Stimulated activated CD8-positive, alpha-beta memory T cell treated with anti-CD3 and anti-CD28 coated beads, Interleukin-4, amount 100 ng/mL, for 24 hours (primary cell): ENCODE measurements at places on chromosomes 3 and 15.

DNA sequence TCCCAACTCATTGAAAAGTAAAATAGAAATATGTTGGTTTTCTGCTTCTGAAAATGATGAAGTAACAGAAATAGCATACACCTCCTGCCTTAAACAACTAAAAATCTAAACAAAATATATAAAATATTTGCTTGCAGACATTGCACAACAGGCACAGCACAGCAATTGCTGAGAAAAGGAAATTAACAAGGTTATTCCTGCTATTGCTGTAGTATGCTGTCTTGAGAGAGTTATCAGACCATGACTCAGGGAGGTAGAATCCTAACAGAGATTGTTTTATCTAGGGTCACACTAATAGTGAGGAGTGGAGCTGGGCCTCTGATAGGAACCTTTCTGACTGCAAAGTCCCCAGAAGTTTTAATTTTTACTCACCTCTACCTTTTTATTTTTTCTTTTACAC is 72.6 kb downstream of the ZBTB20 start:
- DNase-seq = no peak

DNA sequence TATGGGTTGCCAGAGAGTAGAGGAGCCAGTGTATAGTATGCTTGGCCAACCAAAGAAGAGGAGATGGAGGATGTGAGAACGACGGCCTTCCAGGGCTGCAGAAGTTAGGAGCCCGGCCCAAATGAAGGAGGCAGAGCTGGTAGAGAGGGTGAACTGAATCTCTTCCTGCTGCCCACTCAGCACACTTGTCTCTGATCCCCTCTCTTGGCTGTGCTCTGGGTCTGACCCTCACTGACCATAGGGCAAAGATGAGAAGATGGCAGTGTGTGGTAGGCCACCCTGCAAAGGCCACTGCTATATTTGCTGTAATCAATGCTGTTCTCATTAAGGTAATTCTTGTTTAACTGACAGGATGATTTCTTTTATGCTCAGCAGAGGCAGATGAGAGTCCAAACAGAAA is 256.0 kb downstream of the OCA2 start:
- no peak for DNase-seq

DNA sequence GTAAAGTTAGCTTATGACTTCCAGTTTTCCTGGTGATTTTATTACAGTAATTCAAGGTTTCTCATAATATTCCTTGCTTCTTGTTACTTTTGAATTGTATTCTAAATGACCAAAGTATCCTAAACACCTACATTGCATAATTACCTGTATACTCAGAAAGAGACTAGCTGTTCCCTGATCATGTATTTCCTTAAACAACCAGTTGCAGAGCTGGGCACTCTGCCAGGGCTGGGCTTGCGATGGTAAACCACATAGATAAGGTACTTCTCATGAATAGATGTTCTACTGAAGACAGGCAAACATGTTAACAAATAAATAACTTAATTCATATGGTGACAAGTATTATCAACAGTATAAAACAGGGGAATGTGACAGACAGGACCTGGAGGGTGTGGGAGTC is 142.3 kb upstream of the WNT5A start:
- DNase-seq = no peak

- DNase-seq = no peak
These were observed 680.6 kb downstream of the SQOR start for GRCh38 chr15:46315434-46315833.

DNA sequence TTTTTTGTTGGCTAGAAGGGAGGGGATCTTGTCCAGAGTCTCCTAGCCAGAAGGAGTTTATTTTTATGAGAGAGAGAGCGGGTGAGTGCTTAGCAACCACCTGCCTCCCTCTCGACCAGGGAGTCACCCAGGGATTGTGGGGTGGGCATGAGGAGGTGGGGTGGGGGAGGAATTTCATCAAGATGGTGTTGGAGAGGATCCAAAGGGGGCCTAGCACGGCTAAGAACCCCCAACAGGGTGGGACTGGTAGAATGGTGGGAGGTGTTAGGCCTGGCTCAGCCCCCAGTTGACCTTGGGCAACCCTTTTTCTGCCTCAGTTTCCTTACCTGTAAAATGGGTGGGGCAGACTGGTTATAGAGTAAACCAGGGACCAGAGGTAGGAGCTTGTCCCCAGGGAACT is 1.8 kb downstream of the SLC6A6 start:
- DNase-seq = no peak

DNA sequence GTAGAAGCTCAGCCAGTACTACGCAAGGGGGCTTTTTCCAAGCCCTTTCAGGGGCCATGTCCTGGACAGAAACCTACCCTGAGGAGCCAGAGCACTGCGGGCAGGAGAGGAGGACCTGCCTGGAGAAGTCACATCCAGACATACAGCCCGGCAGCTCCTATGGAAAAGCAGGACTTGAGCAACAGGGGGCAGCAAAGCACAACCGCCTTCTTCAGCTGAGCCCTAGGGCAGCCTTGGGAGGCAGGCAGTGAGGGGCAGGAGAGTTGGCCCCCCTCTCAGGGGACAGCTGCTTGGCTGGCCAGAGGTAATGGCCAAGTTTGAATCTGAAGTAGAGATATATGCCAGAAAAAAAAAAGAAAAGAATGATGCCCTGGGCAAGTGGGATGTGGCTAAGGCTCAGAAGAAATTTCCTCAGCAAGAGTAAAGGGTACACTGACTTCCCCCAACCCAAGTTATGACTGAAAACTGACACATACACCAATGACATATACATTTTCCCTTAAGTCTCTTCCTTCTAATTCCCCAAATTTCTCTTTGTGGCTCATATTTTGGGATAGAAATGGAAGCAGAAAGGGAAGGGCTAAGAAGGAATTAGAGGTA is 56.9 kb downstream of the CYP19A1 start:
- DNase-seq = no peak

DNA sequence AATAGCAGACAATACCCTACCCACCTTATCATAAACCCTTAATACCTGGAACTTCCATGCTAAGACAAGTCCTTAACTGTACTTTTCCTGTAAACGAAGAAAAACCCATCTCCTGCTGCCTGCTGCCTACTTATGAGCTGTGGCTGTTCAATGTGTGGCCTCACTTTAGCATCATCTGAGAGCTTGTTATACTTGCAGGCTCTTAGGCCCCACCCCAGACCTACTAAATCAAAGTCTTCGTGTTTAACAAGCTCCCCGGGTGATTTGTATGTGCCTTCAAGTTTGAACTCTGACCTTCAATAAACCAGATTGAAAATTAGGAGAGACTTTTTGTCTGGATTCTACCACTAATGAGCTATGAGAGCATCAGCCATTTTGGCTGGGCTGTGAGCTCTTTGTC is 29.3 kb downstream of the TMEM41A start:
- no peak for DNase-seq

- DNase-seq = no peak
These were observed 24.9 kb downstream of the NIPA2 start for GRCh38 chr15:22863356-22863755.

DNA sequence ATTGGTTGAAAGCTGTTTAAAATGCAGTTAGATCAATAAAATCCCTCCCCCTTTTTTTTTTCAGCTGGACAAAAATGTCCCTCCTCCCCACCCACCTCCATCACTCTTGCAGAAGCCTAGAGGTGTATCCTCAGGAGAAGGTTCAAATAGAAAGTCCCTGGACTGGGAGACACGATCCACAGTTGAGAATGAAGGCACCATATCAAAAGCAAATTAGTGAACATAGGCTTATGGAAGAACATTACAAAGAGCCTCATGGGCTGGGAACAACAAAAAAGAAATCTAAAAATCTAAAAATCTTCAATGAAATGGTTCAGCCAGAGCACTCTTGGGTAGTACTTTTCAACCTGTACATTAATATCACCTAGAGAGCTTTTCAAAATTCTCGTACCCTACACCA is 46.2 kb downstream of the GHSR start:
- no peak for DNase-seq

GRCh38 chr3:194959217-194959616 is 273.5 kb downstream of the FAM43A start:
- no peak for DNase-seq
